ENCODE measurements at places on chromosomes 16 and 17.

GRCh38 chr17:31538080-31538762 lies 146.7 kb downstream of the RAB11FIP4 start:
- peak; percentile 66 for DNase-seq

- DNase-seq = peak; percentile 69
Measured at GRCh38 chr17:28901866-28902818, 737 bp downstream of the DHRS13 start.

- no peak for DNase-seq
Measured at GRCh38 chr17:39617446-39618245, 9.1 kb upstream of the PPP1R1B start.

GRCh38 chr16:77594799-77595596 lies 127.3 kb upstream of the NUDT7 start:
- DNase-seq = no peak

GRCh38 chr16:56950881-56951771 lies 10.6 kb upstream of the CETP start:
- peak; percentile 71 for DNase-seq

- no peak for DNase-seq
Measured at GRCh38 chr17:39205112-39205526, 5.0 kb downstream of the RPL19 start.

DNA sequence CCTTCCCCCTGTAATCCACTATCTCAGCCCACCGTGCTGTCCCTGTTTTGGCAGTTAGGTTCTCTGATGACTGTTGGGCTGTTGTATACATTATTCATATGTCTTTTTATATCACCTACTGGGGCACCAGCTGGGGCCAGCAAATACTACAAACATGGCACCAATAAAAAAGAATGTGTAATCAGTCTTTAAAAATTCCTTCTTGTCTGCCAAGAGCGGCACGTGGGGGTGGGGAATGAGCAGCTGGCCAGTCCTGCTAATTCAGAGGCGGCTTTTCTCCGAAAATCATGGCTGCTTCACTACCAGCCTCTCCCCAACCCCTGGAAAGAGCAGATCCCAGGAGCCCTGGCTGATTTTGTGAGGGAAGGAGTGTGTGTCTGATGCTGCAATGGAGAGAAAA lies 77.7 kb upstream of the EEF2KMT start:
- DNase-seq = no peak

- no peak for DNase-seq
Measured at GRCh38 chr16:67910158-67910557, 17.1 kb downstream of the PSKH1 start.

- DNase-seq = no peak
Measured at GRCh38 chr16:84091460-84091859, 25.3 kb downstream of the MBTPS1 start.

DNA sequence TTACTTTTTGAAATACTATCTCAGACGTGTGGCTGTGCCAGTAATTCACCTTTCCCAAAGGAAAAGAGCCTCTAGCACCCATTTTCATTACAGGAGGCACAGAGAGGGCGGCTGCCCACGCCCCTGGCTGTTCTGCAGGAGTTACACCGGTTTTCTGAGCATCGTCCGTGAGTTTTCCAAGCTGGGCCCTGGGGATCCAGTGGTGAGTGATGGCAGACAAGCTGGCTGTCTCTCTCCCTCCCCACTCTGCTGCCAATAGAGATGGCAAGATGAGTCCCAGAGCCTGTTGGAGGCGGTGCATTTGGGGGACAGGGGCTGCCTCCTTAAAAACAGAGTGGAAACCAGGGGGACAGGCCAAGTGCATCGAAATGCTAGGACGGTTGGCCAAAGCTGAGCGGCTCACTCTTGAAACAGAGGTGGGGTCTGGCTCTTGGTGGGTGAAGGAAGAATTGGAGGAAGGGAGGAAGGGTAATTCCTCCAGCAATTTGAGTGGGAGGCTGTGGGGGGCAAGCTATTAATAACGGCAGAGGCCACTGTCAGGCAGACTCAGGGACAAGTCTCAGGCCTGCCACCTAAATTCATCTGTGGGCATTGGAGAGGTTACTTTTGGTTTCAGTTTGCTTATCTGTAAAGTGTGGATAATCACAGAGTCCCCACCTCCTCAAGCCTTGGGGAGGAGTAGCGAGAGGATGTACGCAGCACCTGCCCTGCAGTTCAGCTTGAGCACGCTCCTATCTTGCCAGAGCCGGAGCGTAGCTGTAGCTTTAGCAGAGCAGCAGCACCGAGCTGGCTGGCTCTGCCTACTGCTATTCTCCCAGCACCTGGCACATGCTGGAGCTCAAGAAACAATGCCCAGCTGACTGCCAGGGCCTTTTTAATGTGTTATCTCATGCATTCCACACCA lies 7.5 kb upstream of the NOS2 start:
- DNase-seq = peak; percentile 76

DNA sequence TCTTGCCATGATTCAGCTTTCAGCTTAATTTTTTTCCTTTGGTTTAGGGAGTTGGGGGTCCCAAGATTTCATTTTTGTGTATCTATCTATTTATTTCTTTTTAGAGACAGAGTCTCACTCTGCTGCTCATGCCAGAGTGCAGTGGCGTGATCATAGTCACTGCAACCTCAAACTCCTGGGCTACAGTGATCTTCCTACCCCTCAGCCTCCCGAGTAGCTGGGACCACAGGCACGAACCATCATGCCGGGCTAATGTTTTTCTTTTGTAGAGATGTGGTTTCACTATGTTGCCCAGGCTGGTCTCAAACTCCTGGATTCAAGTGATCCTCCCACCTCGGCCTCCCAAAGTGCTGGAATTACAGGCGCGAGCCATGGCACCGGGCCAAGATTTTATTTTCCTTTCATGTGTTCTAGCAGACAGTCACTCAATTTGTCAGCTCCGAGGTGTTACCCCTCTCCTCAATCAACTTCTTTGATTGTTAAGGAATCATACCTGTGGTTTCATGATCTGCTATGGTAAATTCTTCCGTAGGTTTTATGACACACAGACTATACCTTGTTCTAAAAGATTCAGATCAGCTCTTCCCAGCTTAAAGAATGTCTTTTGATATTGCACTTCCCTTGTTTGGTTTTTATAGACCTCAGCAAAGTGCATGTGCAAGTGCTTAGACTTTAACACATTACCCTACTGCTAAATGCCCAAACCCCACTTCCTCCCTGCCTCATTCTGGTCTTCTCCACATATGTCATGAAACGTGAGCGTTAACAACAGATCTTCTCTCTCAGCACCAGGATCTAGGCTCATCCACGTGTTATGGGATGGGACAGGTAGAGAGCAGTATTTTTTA lies 13.0 kb downstream of the UNC45B start:
- no peak for DNase-seq

GRCh38 chr17:52136166-52136565 lies 22.3 kb downstream of the CA10 start:
- DNase-seq = no peak

GRCh38 chr17:67992548-67993152 lies 3.6 kb downstream of the C17orf58 start:
- peak; percentile 36 for DNase-seq

DNA sequence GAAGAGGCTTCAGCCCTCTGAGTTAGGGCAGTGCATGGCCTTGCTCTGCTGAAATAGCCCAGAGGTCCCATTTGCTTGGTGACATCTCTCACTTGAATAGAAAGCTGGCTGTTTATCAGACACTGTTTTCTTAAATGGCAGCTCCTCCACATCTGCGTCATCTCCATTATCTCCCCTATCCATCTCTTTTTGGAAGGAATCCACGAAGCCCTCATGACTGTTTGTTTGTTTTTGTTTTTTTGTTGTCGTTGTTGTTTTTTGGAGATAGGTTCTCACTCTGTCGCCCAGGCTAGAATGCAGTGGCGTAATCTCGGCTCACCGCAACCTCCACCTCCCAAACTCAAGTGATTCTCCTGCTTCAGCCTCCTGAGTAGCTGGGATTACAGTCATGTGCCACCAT lies 16.6 kb downstream of the NAA60 start:
- DNase-seq = no peak

GRCh38 chr17:59423137-59423724 lies 91.8 kb downstream of the YPEL2 start:
- no peak for DNase-seq

DNA sequence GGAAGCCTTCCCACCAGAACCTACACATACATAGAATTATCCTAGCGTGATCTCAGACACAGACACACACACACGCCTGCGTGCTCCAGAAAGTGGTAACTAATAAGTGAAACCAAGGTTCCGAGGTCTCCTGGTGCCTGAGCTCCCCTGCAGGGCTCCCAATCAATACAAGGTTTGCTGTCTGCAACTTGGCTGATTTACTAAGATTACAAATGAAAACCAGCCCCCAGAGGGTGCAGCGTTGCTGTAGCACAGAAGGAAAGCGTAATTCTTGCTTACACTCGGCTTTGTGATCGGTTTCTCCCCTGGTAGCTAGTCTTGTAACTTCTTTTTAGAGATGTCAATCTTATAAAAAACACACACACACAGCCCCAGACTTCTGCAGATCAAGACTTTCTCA lies 334.1 kb upstream of the XYLT1 start:
- DNase-seq = no peak

DNA sequence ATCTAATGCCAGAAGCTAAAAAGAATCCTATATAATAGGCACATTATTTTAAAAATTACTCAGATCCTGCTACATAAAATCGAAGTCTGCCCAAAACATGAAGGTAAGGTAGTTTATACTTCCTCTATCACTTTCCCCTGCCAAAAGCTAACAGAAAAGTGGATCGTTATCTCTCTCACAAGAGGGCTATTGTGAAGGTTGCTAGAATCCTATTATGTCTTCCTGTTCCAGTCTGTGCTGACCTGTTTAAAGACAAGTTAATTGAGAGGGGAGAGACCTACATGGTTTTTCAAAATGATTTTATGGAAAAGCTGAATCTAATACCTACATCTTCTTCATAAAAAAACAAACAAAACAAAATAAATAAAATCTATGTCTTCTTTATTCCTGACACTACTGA lies 1410.9 kb upstream of the CDH8 start:
- DNase-seq = no peak

DNA sequence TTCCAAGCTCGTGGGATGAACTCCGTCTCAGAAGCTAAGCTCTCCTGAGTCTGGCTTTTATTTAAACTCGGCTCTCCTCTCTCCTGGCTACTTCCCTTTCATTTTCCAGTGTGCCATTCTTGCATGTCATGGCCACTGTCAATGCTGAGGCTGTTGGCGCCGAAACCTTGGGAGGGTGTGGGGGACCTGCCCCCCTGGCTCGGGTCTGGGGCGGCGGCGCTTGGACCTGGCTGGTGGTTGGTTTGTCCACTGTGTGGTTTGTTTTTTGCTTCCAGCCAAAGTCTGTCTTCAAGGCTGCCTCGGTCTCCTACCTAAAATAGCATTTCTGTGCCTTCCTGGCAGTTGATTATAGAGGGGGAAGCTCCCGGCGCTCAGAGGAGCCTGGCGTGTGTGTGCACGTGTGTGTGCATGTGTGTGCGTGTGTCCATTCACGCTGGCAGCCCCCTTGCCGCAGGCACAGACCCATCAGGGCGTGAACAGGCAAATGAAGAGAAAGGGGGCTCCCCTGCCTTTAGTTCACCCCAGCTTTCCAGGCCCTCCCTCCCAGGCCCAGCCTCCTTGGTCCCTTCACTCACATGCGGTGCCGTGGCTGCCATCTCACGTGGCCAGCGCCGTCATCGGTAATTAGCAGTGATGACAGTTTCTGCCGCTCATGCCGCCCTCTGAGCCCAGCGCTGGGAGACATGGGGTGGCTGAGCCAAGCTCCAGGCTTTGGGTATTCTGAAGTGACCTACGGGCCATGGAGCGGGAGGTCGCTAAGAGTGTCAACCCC lies 179.9 kb downstream of the SEC14L1 start:
- peak; percentile 66 for DNase-seq

GRCh38 chr17:52790359-52790955 lies 631.9 kb upstream of the CA10 start:
- DNase-seq = no peak

DNA sequence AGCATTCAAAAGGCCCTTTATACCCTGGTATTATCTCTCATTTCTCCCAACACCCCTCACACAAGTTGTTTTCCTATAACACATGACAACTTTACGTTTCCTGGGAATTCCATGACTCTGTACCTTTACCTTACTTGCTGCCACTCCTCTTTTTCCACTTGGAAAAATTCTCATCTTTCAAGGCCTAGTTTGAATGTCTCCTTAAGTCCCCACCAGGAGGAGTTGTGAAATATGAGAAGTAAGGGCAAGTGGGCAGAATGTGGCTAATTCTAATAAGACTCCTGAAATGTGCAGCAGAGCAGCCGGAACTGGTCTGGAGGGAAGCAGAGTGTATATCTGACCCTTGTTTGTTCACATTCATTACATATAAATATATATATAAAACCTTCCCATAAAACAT lies 39.7 kb downstream of the BRCA1 start:
- DNase-seq = no peak

- no peak for DNase-seq
Measured at GRCh38 chr16:69553332-69553731, 12.4 kb upstream of the NFAT5 start.

DNA sequence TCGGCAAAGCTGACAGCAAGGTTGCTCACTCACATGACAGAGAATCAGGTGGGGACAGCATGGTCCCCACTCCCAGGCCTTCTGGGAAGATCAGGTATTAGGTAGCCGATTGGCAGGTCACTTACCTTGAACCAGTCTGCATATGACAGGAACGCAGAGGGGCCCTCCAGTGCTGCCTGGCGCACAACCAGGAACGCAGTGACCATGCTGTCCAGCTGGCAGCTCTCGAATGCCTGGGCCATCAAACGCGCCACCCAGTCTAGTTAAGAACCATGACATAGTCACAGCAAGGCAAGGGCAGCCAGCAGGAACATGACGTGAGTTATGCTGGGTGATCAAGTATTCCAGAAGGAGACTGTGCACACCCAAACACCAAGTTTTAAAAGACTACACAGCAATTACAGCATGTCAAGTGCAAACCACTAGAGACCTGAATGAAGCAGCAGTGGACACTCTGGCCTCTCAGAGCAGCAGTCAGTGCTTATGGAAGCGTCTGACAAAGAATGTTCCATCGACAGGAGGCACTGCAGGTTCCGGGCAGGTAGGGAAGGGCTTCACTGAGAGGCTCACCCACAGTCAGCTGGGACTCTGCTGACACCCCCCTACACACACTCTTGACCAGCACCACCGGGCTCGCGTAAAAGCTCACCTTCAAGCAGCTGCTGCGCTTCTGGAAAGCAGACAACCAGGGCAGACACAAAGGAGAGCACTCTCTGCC lies 25.0 kb downstream of the FANCA start:
- no peak for DNase-seq

GRCh38 chr17:1860978-1861377 lies 31.2 kb downstream of the RPA1 start:
- no peak for DNase-seq

GRCh38 chr17:65564793-65565192 lies 3.3 kb upstream of the AXIN2 start:
- DNase-seq = no peak

GRCh38 chr17:17816831-17817551 lies 19.8 kb downstream of the SREBF1 start:
- DNase-seq = no peak

DNA sequence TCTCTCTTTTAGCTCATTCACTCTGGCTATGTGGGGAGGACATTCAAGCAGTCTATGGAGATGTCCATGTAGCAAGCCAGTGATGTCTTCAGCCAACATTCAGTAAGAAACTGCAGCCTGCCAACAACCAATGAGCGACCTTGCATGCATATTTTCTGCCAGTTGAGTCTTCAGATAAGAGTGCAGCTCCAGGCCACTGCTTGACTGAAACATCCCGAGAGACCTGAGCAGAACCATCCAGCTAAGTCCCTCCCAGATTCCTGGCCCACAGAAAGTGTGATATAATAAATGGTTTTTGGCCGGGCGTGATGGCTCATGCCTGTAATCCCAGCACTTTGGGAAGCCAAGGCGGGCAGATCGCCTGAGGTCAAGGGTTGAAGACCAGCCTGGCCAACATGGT lies 10.5 kb upstream of the C17orf58 start:
- no peak for DNase-seq

All from GM20000 (cell line).